Pulmonary artery endothelial cell (primary cell): ENCODE measurements at places on chromosomes 16 and 17. TPM values are rescaled to one million over a fixed set of nuclear protein-coding genes. Genes with fewer than 3 reads are reported as not detected.

DNA sequence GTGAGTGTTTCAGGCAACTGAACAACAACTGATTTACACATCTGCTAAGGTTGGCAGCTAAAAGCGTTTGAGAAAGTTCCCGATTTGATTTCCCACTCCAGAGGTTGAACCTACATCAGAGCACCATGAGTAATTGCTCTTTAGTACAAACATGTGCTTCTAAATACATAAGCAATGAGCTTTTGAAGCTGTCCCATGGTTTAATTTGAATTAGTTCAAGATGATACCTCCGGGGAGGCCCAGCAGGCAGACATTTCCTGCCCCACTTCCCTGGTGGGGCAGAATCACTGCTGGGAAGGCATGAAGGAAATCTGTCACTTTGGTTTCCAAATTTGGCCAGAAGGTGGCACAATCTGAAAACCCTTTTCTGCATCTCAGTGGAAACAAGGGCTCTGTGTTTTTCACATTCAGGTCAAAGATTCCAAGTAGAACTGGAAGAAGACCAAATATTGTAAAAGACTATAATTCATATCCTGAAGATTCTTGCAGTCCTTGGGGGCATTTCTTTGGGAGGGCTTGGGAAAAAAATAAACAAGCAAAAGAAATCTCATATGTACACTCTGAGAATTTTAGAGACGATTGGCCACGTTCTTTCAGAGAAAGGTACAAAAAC is 176.2 kb upstream of the FAM20A start:
- DNase-seq, result no peak

DNA sequence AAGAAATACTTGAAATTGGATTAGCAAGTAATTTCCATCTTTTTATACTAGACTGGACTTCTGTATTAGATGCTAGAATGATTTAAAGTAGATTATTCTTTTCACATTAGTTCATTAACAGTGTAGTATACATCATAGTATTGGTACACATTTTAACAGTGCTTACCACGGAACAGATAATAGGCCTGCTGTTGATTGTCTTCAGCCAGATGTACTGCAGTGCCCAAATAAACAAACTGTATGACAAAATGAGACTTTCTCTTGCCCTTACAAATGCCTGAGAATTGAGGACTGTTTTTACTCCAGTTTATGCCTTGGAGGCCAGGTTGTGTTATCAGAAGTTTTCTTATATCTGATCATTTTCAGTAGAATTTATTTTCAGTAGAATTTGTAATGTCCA is 631 bp downstream of the EVI2A start:
- DNase-seq, result no peak

GRCh38 chr17:77592106-77592865 is 366.2 kb upstream of the TNRC6C start:
- DNase-seq, result no peak

- DNase-seq, result peak; percentile 10
These were observed 102.5 kb upstream of the CLEC3A start for GRCh38 chr16:77919761-77920415.

- no peak for DNase-seq
These were observed 64.9 kb downstream of the SPACA3 start for GRCh38 chr17:33056399-33057146.

AFMID gene
- total RNA-seq, result 46.6 and 49.5 TPM in 2 replicates

IKZF3 gene
- not detected in 2 replicates for total RNA-seq

ABAT gene
- 1.3 and 2.6 TPM in 2 replicates for total RNA-seq

POLR2C gene
- 136 and 144 TPM in 2 replicates for total RNA-seq
